ENCODE measurements at places on chromosomes 3 and 15.

- DNase-seq: no peak
Measured at GRCh38 chr3:165103616-165104015, 25.3 kb upstream of the SI start.

DNA sequence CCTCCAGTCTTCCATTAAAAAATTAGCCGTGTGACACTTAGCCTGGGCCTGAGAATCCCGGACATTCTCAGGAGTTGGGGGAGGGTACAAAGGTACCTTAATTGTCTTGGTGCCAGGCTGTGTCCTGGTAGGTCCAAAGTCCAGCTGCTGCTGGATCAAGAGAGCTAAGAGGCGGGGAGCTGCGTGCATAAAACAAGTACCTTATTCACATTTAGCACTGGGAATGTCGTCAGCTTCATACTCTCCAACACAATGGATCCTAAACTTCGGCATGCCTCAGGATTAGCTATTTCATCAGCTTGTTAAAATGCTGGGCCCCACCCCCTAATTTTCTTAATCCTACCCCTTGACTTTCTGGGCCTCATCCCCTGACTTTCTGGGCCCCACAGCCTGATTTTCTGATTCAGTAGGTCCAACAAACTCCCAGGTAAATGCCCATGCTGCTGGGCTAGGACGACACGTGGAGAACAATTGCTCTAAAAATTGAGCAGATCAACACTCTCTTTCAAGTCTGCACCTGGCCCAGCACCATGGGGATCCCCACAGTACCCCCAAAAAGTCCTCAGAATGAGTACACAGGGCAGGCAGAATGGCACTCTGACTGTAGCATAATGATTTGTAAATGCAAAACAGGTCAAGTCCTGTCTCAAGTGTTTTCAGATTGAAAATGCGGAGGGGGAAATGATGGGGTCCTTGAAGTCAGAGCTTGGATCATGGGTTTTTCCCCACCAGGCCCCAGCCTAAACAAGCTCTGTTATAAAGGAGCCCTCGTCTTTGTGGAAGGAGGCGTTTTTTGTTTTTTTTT is 5.6 kb upstream of the AEN start:
- DNase-seq: no peak

DNA sequence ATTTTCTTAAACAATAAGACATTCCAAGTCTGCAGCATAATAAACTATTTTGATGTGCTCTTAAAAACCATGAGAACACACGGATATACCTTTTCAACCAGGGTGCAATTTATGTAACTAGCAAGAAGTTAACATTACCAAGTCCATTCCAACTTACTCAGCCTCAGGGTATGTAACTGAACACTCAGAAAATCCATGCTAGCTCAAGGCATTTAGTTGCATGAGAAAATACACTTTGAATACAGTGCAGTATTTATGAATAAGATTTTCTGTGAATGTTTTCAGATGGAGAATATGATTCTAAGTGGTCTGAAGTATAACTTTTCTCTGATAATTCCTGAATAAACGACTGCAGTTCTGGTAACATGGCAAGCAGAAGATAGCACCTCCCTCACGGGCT is 124.3 kb downstream of the SNRK start:
- DNase-seq: no peak

DNA sequence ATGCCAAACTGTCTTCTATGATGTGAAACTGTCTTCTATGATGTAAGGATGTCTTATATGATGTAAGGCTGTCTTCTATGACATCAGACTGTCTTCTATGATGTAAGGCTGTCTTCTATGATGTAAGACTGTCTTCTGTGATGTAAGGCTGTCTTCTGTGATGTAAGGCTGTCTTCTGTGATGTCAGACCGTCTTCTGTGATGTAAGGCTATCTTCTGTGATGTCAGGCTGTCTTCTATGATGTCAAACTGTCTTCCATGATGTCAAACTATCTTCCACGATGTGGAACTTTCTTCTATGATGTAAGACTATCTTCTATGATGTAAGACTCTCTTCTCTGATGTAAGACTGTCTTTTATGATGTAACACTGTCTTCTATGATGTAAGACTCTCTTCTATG is 27.9 kb downstream of the MGLL start:
- no peak for DNase-seq

DNA sequence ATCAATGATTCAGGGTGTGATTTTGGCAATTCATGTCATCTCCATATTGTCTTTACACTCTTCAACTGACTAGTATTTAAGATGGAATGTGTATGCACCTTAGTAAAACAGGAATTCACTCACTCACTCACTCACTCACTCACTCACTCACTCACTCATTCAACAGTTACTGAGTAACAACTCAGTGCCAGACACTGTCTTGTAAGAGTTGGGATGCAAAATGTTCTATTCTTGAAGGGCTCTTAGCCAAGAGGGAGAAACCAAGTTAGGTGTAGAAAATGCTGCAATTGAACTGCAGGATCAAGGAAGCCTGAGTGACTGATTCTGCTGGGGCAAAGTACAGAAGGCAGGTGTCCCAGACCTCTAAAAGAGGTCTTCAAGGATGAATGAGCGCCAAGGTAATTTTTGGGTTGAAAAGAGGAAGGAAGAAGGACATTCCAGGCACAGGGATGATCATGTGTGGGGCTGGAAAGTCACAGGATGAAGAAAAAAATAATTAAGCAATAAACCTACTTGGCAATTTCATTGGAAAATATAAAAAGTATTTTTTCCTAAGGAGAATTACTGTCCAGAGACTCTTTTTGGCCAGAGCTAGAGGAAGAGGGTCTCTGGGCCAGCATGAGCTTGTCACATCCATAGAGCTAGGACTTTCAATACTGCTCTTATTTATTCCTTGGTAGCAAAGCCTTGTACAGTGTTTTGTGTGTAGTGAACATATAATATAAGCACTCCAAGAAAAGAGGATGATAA is 58.9 kb upstream of the ETV5 start:
- no peak for DNase-seq
